ENCODE measurements at places on chromosomes 11 and 22.

- H3K27ac ChIP-seq, result no peak overlapping the region
- H3K36me3 ChIP-seq, result no peaks in the 10 kb centered on the region
- H3K27me3 ChIP-seq, result no peaks in the 10 kb centered on the region
- H3K4me1 ChIP-seq, result no peaks in the 10 kb centered on the region
- DNase-seq, result no peak
Measured at GRCh38 chr11:132605825-132606570, 926.3 kb downstream of the OPCML start.

DNA sequence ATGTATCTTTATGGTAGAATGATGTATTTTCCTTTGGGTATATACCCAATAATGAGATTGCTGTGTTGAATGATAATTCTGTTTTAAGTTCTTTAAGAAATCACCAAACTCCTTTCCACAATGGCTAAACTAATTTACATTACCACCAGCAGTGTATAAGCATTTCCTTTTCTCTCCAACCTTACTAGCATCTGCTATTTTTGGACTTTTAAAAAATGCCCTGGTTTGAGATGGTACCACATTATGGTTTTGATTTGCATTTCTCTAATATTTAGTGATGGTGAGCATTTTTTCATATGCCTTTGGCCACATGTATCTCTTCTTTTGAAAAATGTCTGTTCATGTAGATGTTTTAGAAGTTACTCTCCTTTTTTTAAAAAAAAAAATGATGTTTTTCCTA lies 142.0 kb downstream of the METTL15 start:
- DNase-seq, result no peak
- no peak overlapping the region for H3K4me3 ChIP-seq
- H3K27ac ChIP-seq, result no peak overlapping the region
- no peaks in the 10 kb centered on the region for H3K36me3 ChIP-seq
- H3K27me3 ChIP-seq, result no peaks in the 10 kb centered on the region
- peaks cover 19% of the 10 kb centered on the region for H3K4me1 ChIP-seq

- no peaks in the 10 kb centered on the region for H3K4me1 ChIP-seq
- no peak for DNase-seq
- no peak overlapping the region for H3K4me3 ChIP-seq
- H3K27ac ChIP-seq, result no peak overlapping the region
- peaks cover 2% of the 10 kb centered on the region for H3K36me3 ChIP-seq
Measured at GRCh38 chr22:28629420-28630176, 50.0 kb downstream of the TTC28 start.

GRCh38 chr11:46335271-46335670 lies 12.0 kb upstream of the DGKZ start:
- peaks cover 6% of the 10 kb centered on the region for H3K36me3 ChIP-seq
- DNase-seq, result no peak
- H3K27me3 ChIP-seq, result peaks cover 53% of the 10 kb centered on the region
- no peak overlapping the region for H3K27ac ChIP-seq

DNA sequence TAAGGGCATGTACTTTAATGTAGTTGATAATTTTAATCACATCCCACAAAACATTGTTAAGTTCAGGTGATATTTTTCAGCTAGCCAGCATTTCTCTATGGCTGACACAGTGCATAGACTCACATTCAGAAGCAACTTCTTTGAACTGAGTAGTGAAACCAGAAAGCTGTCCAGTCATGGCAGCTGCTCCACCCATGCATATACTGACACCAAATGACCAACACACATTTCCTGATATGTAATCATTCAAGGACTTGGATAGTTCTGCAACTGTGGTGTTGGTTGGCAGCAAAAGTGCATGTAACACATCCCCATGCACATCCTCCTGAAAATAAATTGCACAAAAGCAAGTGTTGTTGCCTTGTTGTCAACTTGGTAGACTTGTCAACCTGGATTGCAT lies 39.7 kb downstream of the CALCA start:
- peaks cover 26% of the 10 kb centered on the region for H3K27me3 ChIP-seq
- no peak overlapping the region for H3K4me3 ChIP-seq
- no peak overlapping the region for H3K27ac ChIP-seq
- no peaks in the 10 kb centered on the region for H3K4me1 ChIP-seq
- no peak for DNase-seq
- no peaks in the 10 kb centered on the region for H3K36me3 ChIP-seq

DNA sequence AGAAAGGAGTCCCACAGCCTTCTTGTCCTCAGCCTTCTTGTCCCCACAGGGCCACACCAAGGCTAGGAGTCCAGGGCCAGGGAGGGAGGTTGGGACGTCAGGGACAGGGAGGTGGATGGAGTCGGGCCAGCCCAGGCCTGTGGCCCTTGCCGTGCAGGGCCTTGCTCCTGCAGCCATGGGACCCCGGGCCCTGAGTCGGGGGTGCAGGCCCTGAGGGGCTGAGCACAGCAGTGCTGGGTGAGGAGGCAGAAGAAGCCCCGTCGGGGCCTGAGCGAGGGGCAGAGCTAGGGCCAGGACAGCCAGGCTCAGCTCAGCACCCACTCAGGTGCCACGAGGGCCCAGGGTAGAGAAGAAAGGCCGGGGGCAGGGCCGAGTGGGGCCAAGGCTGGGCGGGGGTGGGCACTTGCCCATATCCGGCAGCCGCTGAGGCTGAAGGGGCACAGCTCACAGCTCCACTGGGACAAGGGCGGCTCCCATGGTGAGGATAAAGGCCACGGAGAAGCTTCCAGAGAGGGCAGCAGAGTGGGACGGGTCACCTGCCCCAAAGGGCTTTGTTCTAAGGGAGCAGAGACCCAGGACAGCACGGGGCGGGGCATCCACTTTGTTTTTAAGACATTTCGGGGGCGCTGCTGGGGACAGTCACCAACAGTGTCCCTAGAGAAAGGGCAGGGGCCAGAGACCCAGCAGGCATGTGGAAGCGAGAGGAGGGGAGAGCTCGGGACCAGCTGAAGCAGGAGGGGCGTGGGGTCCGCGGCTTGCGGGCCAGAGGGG lies 3.6 kb downstream of the MLC1 start:
- peak overlapping the region; percentile 30 for H3K4me3 ChIP-seq

DNA sequence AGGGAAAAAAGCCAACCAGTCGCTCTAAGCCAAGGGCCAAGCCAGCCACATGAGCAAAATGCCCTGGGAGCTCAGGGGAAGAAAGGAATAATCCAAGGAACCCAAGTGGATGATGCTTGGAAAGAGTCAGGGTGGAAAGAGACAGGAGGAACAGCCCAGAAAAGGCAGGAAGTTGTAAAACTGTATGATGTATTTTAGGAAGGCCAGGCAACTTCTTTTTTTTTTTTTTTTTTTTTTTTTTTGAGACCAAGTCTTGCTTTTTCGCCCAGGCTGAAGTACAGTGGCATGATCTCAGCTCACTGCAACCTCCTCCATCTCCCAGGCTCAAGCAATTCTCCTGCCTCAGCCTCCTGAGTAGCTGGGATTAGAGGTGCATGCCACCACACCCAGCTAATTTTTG lies 1.6 kb downstream of the LGALS12 start:
- peaks cover 5% of the 10 kb centered on the region for H3K4me1 ChIP-seq
- no peak overlapping the region for H3K4me3 ChIP-seq
- H3K36me3 ChIP-seq, result peaks cover 2% of the 10 kb centered on the region
- H3K27me3 ChIP-seq, result no peaks in the 10 kb centered on the region

GRCh38 chr11:66218846-66219620 lies 49.4 kb upstream of the RAB1B start:
- H3K4me3 ChIP-seq, result no peak overlapping the region
- H3K4me1 ChIP-seq, result peaks cover 17% of the 10 kb centered on the region
- peak overlapping the region; percentile 27 for H3K27ac ChIP-seq
- DNase-seq, result no peak
- H3K27me3 ChIP-seq, result no peaks in the 10 kb centered on the region

DNA sequence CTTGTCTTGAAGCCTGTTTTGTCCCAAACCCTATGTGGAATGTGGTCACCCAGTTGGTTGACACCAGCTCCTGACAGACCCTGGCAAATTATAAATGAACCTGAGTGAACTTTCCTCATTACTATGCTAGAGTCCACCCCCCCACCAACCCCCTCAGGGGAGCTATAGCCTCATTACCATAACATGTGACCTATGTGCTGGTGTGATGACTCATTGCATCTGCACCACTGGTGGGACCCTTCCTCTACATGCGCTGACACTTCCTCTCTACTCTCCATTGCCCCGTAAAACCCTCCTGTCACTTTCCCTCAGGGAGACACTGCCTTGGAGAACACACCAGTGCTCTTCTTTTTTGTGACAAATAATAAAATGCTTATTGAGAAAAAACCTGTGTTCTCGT lies 105.0 kb upstream of the SESN3 start:
- DNase-seq, result no peak
- no peaks in the 10 kb centered on the region for H3K27me3 ChIP-seq
- H3K36me3 ChIP-seq, result no peaks in the 10 kb centered on the region

DNA sequence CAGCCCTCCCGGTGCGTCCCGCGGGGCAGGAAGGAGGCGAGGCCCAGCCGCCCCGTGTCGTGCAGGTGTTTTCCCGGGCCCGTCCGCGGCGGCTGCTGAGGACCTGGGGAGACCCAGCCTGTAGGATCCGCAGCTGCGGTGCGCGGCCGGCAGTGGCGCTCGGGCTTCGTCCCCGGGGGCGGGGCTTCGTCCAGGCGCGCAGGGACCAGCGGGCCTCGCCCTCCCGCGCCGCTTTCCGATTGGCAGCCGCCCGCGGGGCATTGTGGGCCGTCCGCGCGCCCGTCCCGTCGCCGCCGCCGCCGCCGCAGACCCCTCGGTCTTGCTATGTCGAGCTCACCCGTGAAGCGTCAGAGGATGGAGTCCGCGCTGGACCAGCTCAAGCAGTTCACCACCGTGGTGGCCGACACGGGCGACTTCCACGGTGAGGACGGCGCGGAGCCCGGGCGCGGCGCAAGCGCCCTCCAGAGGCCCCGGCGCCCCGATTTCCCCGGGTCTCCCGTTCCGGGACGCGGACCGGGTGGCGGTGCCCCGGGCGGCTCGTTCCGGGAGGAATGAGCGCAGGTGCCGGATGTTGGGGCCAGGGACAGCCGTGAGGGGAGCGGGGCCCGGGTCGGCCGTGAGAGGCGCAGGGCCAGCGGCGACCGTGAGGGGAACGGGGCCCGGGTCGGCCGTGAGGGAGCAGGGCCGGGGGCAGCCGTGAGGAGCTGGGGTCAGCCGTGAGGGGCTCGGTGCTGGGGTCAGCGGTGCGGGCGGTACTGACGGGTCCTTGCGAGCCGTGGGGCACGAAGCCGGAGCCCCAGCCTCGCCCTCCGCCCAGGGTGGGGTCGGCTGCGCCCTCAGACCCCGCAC lies at the start of gene TALDO1:
TSS of gene TALDO1 (plus strand) at position 307 of the 849 bp plus-strand sequence. CDS start at position 325, 18 bp downstream.
- H3K4me3 ChIP-seq, result peak within 1 kb of the TSS; percentile 79
- H3K27ac ChIP-seq, result peak within 1 kb of the TSS; percentile 82
- no peaks in the 10 kb centered on the region for H3K36me3 ChIP-seq
- H3K4me1 ChIP-seq, result peaks cover 4% of the 10 kb centered on the region
- peak; percentile 50 for DNase-seq

- no peaks in the 10 kb centered on the region for H3K27me3 ChIP-seq
- H3K36me3 ChIP-seq, result peaks cover 57% of the 10 kb centered on the region
- H3K27ac ChIP-seq, result no peak overlapping the region
- H3K4me3 ChIP-seq, result no peak overlapping the region
Measured at GRCh38 chr22:17105143-17106129, 15.7 kb downstream of the TMEM121B start.

DNA sequence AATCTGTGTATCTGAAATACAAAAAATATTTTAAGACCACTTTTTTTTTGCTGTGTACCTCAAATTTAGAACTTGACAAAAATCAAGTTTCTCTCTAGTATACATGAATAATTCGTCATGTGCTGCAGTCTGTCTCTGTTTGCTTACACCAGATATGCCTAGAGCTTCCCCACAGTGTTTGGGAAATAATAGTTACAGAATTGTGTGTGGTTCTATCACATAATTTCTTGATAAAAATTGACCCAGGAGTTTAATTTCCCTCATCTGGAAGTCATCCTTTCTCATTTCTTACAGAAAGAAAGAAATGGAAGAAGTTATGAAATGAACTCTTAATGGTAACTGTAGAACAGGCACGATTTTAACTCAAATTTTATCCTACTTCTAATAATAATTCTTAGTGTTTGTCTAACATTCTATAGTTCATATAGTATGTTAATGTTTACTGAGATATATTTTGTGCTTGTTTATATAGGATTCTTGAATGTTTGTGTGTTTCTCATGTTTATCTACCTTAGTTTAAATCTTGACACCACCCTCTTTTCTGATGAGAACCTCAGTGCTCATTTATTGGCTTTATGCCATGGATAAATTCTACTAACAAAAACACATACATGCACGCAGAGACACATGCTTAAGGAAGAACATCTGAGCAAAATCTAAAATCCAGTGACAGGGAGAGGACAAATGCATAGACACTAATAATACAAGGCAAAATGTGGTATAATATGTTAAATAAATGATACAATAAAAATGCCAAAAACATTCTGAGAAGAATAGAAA lies 61.4 kb upstream of the CTSC start:
- no peaks in the 10 kb centered on the region for H3K27me3 ChIP-seq
- H3K4me3 ChIP-seq, result no peak overlapping the region
- no peak for DNase-seq
- H3K36me3 ChIP-seq, result no peaks in the 10 kb centered on the region
- no peaks in the 10 kb centered on the region for H3K4me1 ChIP-seq

GRCh38 chr11:71133946-71134345 lies 118.4 kb downstream of the SHANK2 start:
- no peak overlapping the region for H3K27ac ChIP-seq
- H3K36me3 ChIP-seq, result peaks cover 1% of the 10 kb centered on the region
- H3K4me1 ChIP-seq, result no peaks in the 10 kb centered on the region
- H3K27me3 ChIP-seq, result peaks cover 33% of the 10 kb centered on the region

GRCh38 chr11:73186886-73187285 lies 31.2 kb upstream of the P2RY2 start:
- peaks cover 3% of the 10 kb centered on the region for H3K36me3 ChIP-seq
- DNase-seq, result no peak
- H3K27me3 ChIP-seq, result peaks cover 10% of the 10 kb centered on the region
- H3K27ac ChIP-seq, result no peak overlapping the region
- H3K4me1 ChIP-seq, result no peaks in the 10 kb centered on the region
- H3K4me3 ChIP-seq, result no peak overlapping the region

Measured in central memory CD8-positive, alpha-beta T cell (primary cell).